ENCODE measurements at places on chromosomes 7 and 10.

- H3K4me1 ChIP-seq = peaks cover 16% of the 10 kb centered on the region
- H3K27ac ChIP-seq = no peak overlapping the region
- no peak overlapping the region for H3K4me3 ChIP-seq
- H3K36me3 ChIP-seq = no peaks in the 10 kb centered on the region
- H3K27me3 ChIP-seq = no peaks in the 10 kb centered on the region
- no peak for DNase-seq
Measured at GRCh38 chr10:33279276-33279675, 55.2 kb downstream of the NRP1 start.

- no peaks in the 10 kb centered on the region for H3K36me3 ChIP-seq
- no peaks in the 10 kb centered on the region for H3K27me3 ChIP-seq
- no peaks in the 10 kb centered on the region for H3K4me1 ChIP-seq
- no peak overlapping the region for H3K4me3 ChIP-seq
- no peak overlapping the region for H3K27ac ChIP-seq
Measured at GRCh38 chr7:120394595-120394994, 121.6 kb downstream of the KCND2 start.

GRCh38 chr7:121503039-121503438 lies 106.9 kb upstream of the FAM3C start:
- H3K36me3 ChIP-seq = no peaks in the 10 kb centered on the region
- H3K4me3 ChIP-seq = no peak overlapping the region
- no peaks in the 10 kb centered on the region for H3K27me3 ChIP-seq
- H3K27ac ChIP-seq = no peak overlapping the region

GRCh38 chr7:91692800-91693199 lies 187.7 kb downstream of the MTERF1 start:
- DNase-seq = no peak
- no peaks in the 10 kb centered on the region for H3K27me3 ChIP-seq
- H3K36me3 ChIP-seq = no peaks in the 10 kb centered on the region
- no peak overlapping the region for H3K4me3 ChIP-seq
- peaks cover 7% of the 10 kb centered on the region for H3K4me1 ChIP-seq
- no peak overlapping the region for H3K27ac ChIP-seq

DNA sequence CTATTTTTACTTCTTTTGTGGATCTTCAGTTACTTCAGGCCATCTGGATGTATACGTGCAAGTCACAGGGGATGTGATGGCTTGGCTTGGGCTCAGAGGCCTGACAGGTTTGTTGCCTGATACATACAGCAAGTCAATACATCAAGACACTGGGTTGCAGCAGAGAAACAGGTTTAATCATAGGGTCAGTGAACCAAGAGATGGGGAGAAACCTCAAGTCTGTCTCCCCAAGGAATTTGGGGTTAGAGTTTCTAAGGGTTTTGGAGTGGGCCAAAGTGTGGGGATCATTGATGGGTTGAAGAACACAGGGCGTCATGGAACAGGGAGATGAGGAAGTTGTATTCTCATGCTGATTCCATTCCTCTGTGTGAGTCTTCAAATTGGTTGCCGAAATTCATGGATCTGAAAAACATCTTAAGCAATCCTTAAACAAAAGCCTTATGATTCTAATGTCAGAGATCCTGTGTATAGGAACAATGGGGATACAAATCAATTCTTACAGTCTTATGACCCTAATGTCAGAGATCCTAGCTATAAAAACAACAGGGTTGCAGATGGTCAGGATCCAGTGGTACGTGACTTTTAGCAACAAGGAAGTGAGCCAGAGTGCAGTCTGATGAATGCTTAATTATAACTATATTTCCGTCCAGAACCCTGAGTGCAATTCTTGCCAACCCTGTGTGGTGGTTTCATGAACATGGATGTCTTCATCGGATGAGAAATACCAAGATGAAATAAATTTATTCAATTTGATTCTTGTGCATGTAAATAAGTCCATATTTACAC lies 18.9 kb downstream of the OTUD1 start:
- no peaks in the 10 kb centered on the region for H3K4me1 ChIP-seq
- DNase-seq = no peak

GRCh38 chr7:87140271-87140748 lies 11.9 kb upstream of the DMTF1 start:
- no peak overlapping the region for H3K4me3 ChIP-seq
- H3K36me3 ChIP-seq = no peaks in the 10 kb centered on the region
- DNase-seq = no peak
- H3K27me3 ChIP-seq = no peaks in the 10 kb centered on the region
- H3K27ac ChIP-seq = no peak overlapping the region
- peaks cover 5% of the 10 kb centered on the region for H3K4me1 ChIP-seq

DNA sequence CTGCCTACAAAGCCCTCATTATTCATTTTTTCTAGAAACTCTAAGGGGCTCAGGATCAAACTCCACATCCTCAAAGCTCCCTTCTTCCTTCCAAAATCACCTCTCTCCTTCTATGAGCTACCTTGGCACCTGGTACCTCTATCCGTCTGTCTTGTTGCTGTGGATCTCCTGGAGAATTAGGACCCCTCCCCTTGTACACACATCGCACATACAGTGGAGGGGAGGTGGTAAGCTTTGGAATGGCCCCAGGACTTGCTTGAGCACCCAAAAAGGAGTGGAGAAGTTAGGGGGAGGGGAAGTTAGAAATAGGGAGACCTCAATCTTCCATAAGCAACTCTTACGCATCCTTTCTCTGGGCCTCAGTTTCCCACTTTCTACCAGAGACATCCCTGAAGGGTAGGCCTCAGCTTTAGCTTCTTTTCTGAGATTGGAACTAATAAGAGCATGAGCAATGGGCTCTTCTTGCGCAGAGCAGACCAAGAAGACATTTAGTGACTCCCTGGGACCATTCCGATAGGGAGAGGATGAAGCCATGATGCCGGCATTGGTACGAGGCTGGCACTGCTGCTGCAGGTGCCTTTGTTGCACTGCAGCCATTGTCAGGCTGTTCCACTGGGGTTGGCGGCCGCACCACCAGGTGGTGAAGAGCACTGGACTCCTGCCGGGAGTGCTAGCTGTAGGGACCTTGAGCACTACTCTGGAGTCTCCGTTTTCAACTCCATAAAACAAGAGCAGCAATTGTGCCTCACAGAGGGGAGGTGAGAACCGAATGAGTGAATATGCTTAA lies 4.5 kb downstream of the CYP26C1 start:
- no peaks in the 10 kb centered on the region for H3K27me3 ChIP-seq
- H3K4me1 ChIP-seq = no peaks in the 10 kb centered on the region
- H3K27ac ChIP-seq = no peak overlapping the region
- no peak for DNase-seq

- DNase-seq = no peak
- no peaks in the 10 kb centered on the region for H3K27me3 ChIP-seq
- no peaks in the 10 kb centered on the region for H3K36me3 ChIP-seq
- H3K27ac ChIP-seq = no peak overlapping the region
- no peaks in the 10 kb centered on the region for H3K4me1 ChIP-seq
Measured at GRCh38 chr7:83038787-83039186, 123.9 kb downstream of the PCLO start.

- no peak for DNase-seq
- H3K27me3 ChIP-seq = no peaks in the 10 kb centered on the region
- no peaks in the 10 kb centered on the region for H3K4me1 ChIP-seq
- H3K36me3 ChIP-seq = no peaks in the 10 kb centered on the region
Measured at GRCh38 chr7:82200601-82201000, 243.0 kb downstream of the CACNA2D1 start.

GRCh38 chr7:22001345-22002004 lies 55.8 kb upstream of the CDCA7L start:
- no peaks in the 10 kb centered on the region for H3K4me1 ChIP-seq
- DNase-seq = peak; percentile 79
- no peaks in the 10 kb centered on the region for H3K27me3 ChIP-seq
- H3K36me3 ChIP-seq = no peaks in the 10 kb centered on the region
- H3K27ac ChIP-seq = no peak overlapping the region

GRCh38 chr10:83801983-83802382 lies 337.3 kb upstream of the GHITM start:
- H3K4me3 ChIP-seq = no peak overlapping the region
- H3K4me1 ChIP-seq = no peaks in the 10 kb centered on the region
- H3K27me3 ChIP-seq = no peaks in the 10 kb centered on the region
- H3K36me3 ChIP-seq = no peaks in the 10 kb centered on the region
- DNase-seq = no peak

- no peak for DNase-seq
- H3K4me3 ChIP-seq = no peak overlapping the region
Measured at GRCh38 chr7:31074120-31074383, 21.9 kb downstream of the ADCYAP1R1 start.

- H3K36me3 ChIP-seq = peaks cover 37% of the 10 kb centered on the region
- no peak overlapping the region for H3K4me3 ChIP-seq
- peak; percentile 59 for DNase-seq
- H3K4me1 ChIP-seq = peaks cover 5% of the 10 kb centered on the region
- no peak overlapping the region for H3K27ac ChIP-seq
Measured at GRCh38 chr7:137903382-137904169, 56.8 kb upstream of the DGKI start.

- no peak for DNase-seq
- H3K4me3 ChIP-seq = no peak overlapping the region
- H3K36me3 ChIP-seq = no peaks in the 10 kb centered on the region
- no peaks in the 10 kb centered on the region for H3K4me1 ChIP-seq
- H3K27me3 ChIP-seq = no peaks in the 10 kb centered on the region
Measured at GRCh38 chr10:3380406-3381050, 207.9 kb upstream of the PITRM1 start.

DNA sequence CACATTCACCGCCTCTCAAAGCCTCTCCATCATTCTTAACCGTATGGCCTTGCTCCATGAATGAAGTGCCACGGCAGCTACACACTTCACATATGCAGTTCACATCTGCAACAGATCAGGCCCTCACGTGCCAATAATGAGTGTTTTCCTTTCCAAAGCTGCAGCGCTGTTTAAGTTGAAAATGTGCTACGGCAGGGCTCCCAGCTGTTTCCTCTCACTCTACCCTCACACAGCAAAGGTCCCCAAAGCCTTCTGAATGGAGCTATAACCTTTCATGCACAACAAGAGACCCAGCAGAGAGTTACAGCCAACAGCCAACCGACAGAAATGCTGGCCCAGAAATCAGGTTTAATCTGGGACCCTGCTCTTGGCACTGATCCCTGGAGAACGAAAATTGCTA lies 236.1 kb downstream of the ELMO1 start:
- no peak for DNase-seq
- peaks cover 23% of the 10 kb centered on the region for H3K4me1 ChIP-seq
- H3K36me3 ChIP-seq = 0 out of 2 replicates have a peak, but pooled peaks cover 3% of the 10 kb centered on the region

GRCh38 chr10:124450783-124451057 lies 885 bp upstream of the NKX1-2 start:
- H3K4me1 ChIP-seq = no peaks in the 10 kb centered on the region
- H3K27me3 ChIP-seq = peaks cover 18% of the 10 kb centered on the region
- DNase-seq = no peak
- H3K36me3 ChIP-seq = no peaks in the 10 kb centered on the region

- H3K36me3 ChIP-seq = no peaks in the 10 kb centered on the region
- peaks cover 18% of the 10 kb centered on the region for H3K4me1 ChIP-seq
- H3K4me3 ChIP-seq = no peak overlapping the region
- no peak overlapping the region for H3K27ac ChIP-seq
- no peaks in the 10 kb centered on the region for H3K27me3 ChIP-seq
Measured at GRCh38 chr7:5450549-5451327, 27.1 kb upstream of the TNRC18 start.

- no peak overlapping the region for H3K4me3 ChIP-seq
- H3K27me3 ChIP-seq = no peaks in the 10 kb centered on the region
- H3K36me3 ChIP-seq = no peaks in the 10 kb centered on the region
- DNase-seq = no peak
- H3K27ac ChIP-seq = no peak overlapping the region
Measured at GRCh38 chr7:16914771-16915170, 33.0 kb upstream of the AGR3 start.

GRCh38 chr7:66928388-66928787 lies 7.4 kb downstream of the TMEM248 start:
- peaks cover 10% of the 10 kb centered on the region for H3K36me3 ChIP-seq
- no peaks in the 10 kb centered on the region for H3K27me3 ChIP-seq
- no peak overlapping the region for H3K4me3 ChIP-seq
- no peak overlapping the region for H3K27ac ChIP-seq
- no peak for DNase-seq

GRCh38 chr10:24553051-24553612 lies 170.6 kb downstream of the ARHGAP21 start:
- no peak overlapping the region for H3K4me3 ChIP-seq
- no peaks in the 10 kb centered on the region for H3K27me3 ChIP-seq
- H3K4me1 ChIP-seq = no peaks in the 10 kb centered on the region
- H3K36me3 ChIP-seq = no peaks in the 10 kb centered on the region

GRCh38 chr7:23277359-23277989 lies 21.7 kb upstream of the MALSU1 start:
- no peaks in the 10 kb centered on the region for H3K27me3 ChIP-seq
- H3K36me3 ChIP-seq = no peaks in the 10 kb centered on the region
- H3K4me3 ChIP-seq = no peak overlapping the region
- no peak overlapping the region for H3K27ac ChIP-seq
- DNase-seq = peak; percentile 90
- peaks cover 22% of the 10 kb centered on the region for H3K4me1 ChIP-seq

- DNase-seq = no peak
- H3K36me3 ChIP-seq = no peaks in the 10 kb centered on the region
- no peak overlapping the region for H3K27ac ChIP-seq
- H3K4me3 ChIP-seq = no peak overlapping the region
- no peaks in the 10 kb centered on the region for H3K27me3 ChIP-seq
Measured at GRCh38 chr7:72025381-72025960, 386.7 kb downstream of the CALN1 start.

DNA sequence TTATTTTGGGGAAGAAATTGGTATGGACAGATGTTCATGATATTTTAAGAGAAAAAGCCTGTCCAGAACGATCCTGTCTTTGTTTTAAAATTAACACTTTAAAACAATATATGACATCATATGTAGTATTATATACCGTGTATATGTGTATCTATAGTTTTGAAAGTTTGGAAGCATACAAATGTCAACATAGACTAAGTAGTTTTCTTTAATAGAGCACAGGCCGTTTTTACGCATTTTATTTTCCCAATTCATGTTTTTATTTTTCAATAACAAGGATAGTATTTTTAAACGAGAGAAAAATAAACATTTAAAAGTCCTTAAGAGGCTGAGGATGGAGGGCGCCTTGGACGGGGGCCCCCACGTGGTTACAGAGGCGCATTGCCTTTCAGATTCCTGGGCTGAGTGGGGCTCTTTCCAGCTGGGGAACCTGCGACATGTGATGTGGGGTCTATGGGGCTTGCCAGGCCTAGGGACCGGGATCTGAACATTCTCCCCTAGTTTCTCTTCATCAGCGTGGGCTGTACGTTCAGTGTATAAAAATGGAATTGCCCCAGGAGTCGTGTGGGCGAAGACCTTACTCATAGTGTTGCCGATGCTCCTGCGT lies 127.8 kb upstream of the ZNF746 start:
- DNase-seq = peak; percentile 84
- peak overlapping the region; percentile 68 for H3K27ac ChIP-seq
- H3K36me3 ChIP-seq = peaks cover 4% of the 10 kb centered on the region
- peak overlapping the region; percentile 97 for H3K4me3 ChIP-seq
- H3K4me1 ChIP-seq = peaks cover 3% of the 10 kb centered on the region
- H3K27me3 ChIP-seq = peaks cover 5% of the 10 kb centered on the region

GRCh38 chr10:116281775-116282174 lies 8.8 kb upstream of the GFRA1 start:
- no peaks in the 10 kb centered on the region for H3K4me1 ChIP-seq
- H3K4me3 ChIP-seq = no peak overlapping the region
- H3K27me3 ChIP-seq = no peaks in the 10 kb centered on the region
- no peaks in the 10 kb centered on the region for H3K36me3 ChIP-seq

Measured in SJCRH30 (cell line).